ENCODE measurements at places on chromosomes 7 and 10.

DNA sequence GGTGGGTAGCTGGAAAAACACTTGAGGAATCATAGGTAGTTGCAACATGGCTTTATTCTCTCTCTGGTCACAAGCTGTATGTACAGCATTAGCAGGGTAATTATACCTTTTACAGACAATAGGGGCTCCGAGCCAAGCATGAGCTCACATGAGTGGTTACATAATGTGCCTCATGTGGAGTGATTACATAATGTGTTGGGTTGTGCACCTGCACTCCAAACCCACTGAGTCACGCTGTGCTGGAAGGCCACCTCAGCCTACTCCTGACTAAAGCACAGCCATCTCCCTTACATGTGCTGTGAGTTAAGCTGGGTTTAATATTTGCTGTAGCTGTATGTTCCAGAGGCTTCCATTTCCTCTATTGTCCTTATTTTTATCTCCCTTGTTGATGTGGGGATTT is 348.7 kb upstream of the SEMA3C start:
- DNase-seq = no peak

DNA sequence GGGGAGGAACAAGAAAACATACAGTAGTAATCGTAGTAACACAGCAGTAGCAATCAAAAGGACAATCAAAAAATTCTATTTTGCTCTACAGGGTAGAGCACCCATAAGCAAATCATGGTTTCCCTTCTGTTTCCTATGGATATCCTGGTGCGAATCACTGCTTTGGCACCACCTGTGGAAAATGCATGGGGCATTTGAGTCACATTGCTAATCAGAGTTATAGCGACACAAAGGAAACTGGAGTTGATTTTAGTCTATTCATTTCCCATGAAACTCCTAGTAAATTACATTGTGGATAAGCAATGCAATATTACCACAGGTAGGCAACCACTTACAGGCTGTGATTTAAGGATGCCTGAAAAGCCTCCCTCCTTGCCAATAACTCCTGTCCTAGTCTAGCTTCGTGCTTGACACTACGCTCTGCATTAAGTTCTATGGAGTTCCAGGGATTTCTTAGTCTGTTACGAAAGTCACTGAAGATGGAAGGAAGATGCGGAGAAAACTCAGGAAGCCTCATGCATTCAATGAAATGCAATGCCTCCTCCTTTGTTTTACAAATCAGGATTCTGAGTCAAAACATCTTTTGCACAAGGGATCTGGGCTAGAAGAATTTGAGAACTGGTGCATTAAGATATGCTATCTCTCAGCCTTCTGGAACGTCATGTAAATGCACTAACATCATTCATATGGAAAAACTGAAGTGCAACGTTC is 188.4 kb downstream of the DGKI start:
- no peak for DNase-seq

DNA sequence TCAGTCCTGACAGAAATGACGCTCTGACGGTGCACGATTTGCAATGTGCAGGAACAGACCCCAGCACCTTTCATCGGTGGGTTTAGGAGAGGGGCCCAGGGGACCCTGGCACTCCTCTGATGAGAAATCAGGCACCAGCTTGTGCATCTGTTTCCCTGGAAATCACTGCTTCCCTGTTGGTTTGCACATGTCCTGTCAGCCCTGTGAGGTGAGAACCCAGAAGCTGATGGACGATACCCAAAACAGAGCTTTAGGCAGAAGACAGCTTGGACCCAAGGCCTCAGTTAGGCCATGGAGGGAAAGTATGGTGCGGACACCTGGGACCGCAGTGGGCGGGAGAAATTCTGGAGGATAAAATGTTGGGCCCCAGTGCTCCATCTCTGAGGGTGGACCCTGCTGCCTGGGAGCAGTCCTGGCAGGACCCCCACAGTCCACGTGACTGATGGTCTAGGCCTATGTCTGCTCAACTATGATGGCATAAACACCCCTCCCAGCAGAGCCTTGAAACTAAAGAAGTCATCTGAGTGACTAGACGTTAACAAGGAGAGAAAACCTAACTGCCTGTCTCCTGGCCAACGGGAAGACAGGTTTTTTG is 242.8 kb downstream of the PTPRN2 start:
- DNase-seq = no peak

DNA sequence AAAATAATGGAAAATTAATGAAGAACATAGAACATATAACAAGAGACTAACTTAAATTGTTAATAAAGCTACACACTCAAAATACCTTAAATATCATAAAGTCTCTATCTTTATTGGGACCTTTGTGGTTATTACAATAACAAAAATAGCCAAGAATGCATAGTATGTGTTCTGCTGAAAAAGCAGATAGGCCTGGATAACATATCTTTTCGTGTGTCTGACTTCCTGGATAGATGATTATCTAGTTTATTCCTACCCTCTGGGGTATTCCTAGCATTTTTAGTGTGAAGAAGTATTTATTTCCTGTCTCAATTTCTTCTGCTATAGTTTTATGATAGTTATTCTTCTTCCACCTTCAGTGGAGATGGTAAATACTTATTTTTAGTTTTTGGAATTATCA is 36.5 kb downstream of the CALCR start:
- DNase-seq = no peak

- DNase-seq = no peak
These were observed 5.4 kb upstream of the YWHAG start for GRCh38 chr7:76364198-76364584.

DNA sequence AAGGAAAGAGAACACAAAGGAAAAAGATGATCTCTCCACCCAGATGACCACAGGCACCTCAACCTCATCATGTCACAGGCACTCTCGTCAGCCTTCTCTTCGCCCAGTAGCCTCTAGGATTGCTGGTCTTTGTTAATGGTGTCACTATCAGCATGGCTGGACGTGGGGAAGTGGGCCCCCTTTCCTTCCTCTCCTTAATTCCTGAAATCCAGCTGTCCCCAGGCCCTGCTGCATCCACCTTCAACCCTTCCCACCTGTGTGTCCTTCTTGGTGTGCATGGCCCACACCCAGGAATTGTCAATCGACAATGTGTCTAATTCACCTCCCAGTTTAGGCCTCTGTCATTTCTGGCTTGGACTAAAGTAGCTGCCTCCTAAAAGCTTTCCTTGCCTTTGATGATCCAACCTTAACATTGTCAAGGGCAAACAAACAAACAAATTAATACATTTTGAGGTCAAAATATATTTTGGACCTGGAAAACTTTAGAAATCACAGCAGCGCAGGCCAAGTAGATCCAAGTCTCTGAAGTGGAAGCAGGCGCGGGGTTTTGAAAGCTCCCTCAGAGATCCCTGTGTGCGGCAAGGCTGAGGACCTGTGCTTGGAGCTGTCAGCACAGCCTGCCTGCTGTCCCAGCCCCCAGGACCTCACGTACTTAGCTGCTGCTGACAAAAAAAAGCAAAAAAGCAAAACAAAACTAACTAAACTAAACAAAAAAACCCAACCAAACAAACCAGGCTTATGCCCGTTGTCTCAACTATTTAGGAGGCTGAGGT is 193.3 kb upstream of the LYZL2 start:
- DNase-seq = no peak

DNA sequence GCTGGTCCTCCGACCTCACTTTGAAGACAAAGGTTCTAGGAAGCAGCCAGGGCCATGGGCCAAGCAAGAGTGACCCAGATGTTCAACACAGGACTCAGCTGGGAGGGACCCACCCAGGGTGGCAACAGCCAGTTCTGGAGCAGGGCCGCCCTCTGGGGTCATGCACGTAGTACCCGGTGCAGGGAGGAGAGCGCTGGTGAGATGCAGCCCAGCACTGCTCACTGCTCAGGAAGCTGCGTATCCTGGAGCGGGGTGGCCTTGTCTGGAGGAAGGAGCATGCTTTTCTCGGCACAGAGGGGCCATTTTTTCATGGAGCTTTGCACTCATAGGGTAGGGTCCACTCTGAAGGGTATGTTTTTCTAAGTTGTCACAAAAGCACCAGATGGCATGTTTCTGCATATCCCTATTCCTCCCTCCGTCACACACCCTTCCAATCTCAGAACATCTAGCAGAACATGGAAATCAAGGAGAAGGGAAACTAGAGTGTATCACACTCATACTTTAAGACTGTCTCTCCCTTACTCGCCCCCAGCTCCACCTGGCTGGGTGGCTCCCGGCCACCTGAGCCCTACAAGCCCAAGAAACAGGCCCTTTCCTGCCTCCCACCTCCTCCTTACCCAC is 132.6 kb downstream of the CDH23 start:
- DNase-seq = no peak

- DNase-seq = no peak
These were observed 4.2 kb upstream of the CCM2 start for GRCh38 chr7:44995555-44996493.

DNA sequence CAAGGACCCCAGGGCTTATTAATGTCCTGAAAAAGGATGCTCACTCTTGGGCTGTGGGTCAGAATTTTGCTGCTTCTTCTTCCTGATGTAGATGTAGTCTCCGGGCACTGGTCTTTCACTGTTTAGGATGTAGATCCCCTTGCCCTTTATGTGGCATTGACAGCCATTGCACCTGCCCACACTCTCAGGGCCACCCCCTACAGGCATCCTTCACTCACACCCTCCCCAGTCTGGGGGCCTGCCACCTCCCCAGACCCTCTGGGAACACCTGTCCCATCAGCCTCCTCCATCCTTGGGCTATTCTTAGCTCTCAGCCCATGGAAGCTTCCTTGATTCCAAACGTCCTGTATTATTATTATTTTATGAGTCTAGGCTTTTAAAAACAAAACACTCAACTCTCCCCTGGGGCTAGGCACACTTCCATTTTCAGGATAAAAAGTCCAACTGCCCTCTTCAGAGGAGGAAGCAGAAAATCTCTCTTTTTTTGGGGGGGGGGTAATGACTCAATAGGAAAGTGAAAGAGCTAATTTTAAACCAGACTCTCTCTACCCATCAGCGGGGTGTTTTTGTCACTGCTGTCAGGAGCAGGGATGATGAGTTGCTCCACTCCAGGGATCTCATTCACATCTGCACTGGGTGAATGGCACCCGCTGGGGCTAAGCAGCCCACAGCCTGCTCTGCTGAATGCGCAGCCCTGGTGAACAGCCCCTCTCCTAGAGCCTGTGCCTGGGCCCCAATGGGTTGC is 11.5 kb upstream of the KLRG2 start:
- no peak for DNase-seq

DNA sequence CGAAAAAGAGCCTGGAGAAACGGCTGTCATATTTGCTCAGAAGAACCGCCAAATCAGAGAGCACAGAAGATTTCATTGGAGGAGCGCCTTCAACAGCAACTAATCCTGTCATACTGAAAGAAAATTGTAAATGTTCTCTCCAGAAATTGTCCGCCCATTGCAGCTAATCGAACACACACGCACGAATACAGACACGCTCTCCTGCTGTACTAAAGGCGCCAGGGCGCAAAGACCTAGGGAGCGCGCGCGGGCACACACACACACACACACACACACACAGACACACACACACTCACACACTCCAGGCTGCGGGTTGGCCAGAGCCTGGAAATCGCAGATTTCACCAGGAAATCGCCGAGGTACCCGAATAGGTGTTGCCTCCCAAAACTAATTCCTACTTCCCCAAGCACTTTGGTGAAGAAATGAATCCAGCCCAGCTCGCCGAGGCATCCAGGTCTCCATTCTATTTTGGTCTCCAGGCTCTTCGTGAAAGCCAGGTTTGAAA is at the start of gene CHRM2:
Gene CHRM2, plus strand, starts transcription at position 157 of the 505 bp plus-strand sequence. CDS start 146,214 bp downstream, outside the sequence.
- DNase-seq = no peak

GRCh38 chr7:15068324-15068723 is 165.8 kb upstream of the DGKB start:
- no peak for DNase-seq

DNA sequence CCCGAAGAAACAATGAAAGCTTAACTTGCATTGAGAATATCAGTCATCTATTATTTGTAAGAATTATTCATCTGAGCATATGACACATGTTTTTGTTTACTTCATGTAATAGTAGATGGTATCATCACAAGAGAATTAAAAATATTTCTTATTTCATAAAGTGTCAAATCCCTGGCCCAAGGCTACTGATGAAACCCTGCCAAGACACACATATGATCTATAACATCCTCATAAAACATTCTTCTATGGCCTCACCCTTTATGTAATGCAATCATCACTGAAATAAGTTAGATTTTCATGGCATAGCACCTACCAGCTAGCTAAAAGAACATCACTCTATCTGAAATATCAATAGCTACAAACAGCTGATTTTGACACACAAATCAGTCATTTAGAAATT is 385.6 kb upstream of the PHF14 start:
- DNase-seq = no peak

DNA sequence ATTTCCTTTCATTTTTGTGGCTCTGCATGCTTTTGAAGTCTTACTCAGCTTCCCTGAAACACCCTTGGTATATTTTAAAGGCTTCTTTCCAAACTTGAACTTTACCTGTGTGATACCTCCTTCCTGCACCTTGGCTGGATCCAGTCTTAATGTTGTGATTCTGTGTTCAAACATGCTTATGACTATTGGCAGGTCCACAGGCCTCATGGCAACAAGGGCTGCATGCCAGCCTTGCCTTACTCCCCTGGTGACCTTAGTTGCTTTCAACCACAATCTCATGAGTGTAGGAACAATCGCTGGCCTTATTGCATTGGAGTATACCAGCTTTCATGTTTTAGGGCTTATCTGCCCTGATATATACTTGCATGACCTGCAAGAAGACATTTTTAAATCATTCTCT is 238.7 kb downstream of the KIF20B start:
- DNase-seq = no peak

DNA sequence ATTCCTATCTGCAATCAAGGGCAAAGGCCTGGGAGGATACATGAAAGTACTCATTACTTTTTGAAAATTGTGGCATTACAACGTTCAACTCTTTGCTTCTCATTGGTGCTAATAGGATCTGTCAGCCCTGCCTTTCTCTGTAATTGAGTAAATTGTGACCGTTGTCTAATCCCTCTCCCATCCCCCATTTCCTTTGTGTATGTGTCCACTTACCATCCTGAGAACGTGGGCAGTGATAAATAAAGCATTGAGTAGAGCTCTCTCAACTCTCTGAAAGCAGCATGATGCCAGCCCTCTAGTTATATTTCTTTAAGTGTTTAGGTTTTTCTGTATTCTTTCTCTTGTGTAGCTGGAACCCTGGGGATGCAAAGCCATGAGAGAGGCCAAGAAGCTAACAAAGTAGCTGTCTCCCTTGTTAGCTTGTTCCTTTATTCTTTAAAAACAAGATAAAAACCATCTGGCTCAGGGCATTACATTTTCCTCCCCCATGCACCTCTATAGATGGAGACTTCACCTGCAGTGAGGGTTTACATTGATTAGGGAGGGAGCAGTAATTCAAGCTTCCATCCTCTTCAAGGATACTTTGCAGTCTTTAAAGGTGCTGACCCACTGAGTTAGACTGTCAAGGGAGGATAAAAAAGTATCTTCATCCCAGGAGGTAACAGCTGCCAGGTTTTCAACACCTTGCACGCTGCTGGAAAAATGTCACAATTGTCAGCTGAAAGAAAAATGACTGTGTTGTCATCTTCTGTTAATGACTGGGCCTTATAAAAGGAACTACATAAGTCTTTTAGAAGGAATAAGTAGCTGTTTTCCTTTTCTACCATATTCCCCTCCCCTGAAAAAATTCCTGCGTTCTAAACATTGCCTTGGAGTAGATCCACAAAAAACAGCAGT is 112.3 kb downstream of the BTRC start:
- DNase-seq = no peak

- no peak for DNase-seq
These were observed 326.2 kb downstream of the FRMD4A start for GRCh38 chr10:14004536-14004935.

Data from large intestine (tissue), 12 donors.